ENCODE measurements at places on chromosomes 5 and 9.

DNA sequence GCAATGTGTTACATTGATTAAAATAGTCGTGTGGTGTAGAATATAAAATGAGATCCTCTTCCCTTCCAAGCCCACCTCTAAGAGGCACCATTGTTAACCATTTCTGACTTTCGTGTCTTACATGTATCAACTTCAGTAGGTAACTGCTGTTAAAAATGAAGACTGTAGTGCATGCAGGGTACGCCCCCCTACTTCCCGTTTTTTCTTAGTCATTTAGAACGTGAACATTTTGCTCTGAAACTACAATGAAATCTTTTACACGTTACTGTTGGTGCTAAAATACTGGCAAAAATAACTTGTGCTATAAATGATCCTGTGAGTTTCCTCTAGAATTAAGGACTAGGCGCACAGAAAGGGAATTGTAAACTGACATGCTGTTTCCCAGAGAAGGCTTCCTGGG is 41.5 kb downstream of the WNK2 start:
- no peak for DNase-seq

- DNase-seq, result no peak
Measured at GRCh38 chr5:175681045-175681967, 23.4 kb downstream of the HRH2 start.

- no peak for DNase-seq
Measured at GRCh38 chr9:13269589-13270452, 9.7 kb downstream of the MPDZ start.

- no peak for DNase-seq
Measured at GRCh38 chr5:135179308-135179980, 145.4 kb upstream of the PITX1 start.

- DNase-seq, result no peak
Measured at GRCh38 chr9:89457376-89457855, 40.5 kb downstream of the SEMA4D start.

GRCh38 chr5:173734716-173735115 is 118.3 kb upstream of the BOD1 start:
- no peak for DNase-seq

GRCh38 chr9:93357649-93358048 is 93.8 kb upstream of the FAM120A start:
- no peak for DNase-seq

DNA sequence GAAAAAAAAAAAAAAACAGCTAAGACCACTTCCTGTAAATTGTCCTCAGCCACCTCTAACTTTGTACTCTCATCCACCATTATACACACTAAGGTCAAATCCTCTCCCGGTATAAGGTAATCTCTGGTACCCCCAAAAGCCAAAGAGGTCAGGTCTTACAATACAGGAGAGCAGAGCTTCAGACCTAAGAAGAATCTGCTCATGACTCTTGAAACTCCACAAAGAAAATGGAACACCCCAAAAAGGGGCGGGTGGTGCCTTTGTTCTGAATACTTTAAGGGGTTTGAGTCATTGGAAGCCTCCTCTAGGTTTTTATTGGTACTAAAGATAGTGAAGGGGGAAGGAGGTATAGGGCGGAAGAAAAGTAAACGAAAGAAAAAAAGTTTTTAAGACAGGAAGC is 69.8 kb downstream of the COL15A1 start:
- DNase-seq, result no peak

DNA sequence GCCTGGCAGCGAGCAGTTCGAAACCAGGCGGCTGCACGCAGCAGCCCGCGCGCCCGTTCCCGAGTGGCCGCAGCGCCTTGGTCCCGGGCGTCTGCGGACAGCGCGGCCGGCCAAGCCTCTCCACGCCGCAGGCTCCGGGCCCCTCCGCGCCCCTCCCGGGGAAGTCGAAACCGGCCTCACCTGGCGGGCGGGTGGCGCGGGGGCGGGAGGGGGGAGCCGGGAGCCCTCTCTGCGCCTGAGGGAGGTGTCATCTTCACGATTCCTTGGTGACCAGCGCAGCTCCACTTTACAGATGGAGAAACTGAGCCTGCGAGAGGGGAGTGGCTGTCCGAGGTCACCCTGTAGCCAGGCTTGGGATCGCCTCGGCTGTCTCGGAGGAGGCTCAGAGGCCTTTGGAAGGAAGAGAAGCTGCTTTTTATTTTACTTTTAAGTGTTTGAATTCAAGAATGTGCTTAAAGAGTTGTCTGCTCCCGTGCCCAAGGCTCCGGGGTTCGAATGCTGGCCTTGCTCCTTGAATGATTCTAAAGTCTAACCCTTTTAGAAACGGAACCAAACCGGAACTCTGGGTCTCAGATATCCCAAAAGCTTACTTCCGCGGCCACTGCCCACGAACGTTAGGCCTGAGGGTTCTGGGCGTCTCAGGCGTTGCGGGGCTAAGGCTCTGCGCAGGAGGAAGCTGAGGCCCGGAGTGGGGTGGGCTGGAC is 662 bp downstream of the SUSD3 start:
- peak; percentile 28 for DNase-seq

- no peak for DNase-seq
Measured at GRCh38 chr5:37835380-37835973, 4.4 kb downstream of the GDNF start.

- DNase-seq, result no peak
Measured at GRCh38 chr9:100213730-100214477, 114.9 kb downstream of the INVS start.

DNA sequence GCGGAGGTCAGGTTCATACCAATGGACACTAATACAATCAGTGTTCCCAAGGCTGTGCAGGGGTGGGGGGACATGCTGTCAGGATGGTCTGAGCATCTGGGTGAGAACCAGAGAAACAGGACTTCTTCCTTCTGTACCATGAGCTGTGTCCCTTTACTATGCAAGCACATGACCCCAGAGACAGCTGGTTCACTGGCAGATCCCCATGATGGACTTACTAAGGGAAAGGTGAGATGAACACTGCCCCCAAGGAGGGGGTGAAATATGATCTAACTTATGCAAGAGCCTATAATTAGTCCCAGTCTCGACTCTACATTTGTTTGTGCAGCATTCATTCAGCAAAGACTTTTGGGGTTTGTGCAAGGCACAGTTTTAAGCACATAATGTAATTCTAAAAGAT is 91.4 kb downstream of the LIFR start:
- DNase-seq, result no peak

DNA sequence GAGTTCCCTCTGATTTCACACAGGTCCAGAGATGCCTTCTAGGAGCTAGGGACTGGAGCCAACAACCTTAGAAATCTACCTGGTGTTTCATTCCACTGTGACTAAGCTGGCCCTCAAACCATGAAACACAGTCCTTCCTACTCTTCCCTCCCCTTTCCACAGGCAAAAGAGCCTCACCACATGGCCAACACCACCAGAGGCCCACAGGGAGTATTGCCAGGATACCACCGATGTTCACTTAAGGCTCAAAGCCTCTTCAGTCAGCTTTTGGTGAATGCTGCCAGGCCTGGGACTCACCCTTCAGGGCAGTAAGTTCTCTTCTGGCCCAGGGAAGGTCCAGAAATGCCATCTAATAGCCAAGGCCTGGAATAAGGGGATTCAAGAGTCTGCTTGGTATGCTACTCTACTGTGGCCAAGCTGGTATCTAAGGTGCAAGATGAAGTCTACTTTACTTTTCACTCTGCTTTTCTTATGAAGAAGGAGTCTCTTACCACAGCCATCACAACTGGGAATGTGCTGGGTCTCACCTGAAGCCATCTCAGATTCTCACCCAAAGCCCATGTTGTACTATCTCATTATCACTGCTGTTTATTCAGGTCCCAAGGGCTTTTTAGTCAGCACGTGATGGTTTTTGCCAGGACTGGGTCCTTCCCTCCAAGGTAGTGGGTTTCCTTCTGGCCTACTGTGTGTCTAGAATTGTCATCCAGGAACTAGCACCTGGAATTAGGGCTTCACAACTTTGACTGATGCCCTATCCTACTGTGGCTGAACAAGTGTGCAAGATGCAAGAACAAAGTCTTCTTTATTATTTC is 1018.4 kb downstream of the TAF11L14 start:
- DNase-seq, result no peak

DNA sequence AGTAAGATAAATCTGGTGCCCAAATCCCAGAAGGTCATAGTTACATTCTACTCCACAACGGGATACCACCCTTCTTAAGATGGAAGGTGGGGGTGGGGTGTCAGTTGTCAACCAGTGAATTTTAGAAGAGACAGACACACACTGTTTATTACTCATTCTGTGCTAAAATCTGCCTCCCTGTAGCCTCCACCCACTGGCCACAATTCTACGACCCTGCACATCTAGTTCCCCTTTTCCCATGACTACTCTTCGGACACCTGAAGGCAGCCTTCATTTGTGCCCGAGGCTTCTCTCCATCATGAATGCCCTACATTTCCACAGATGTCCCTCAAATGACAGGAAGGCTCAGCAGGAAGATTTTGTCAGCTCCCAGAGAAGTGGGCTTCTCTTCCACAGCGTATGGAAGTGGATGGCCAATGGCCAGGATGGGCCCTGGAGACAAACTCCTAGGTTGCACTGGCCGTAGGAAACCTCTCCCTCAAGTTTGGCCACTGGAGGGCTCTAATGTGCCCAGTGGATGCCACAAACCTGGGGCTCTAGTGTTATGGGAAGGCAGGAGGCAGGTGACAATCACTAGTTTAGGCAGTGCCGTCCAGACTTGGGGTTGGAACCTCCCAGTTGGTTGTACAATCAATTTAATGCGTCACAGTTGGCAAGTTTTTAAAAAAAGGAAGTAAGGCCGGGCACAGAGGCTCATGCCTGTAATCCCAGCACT is 46.6 kb downstream of the PTPN3 start:
- DNase-seq, result no peak

- no peak for DNase-seq
Measured at GRCh38 chr9:2477755-2478154, 143.8 kb upstream of the VLDLR start.

DNA sequence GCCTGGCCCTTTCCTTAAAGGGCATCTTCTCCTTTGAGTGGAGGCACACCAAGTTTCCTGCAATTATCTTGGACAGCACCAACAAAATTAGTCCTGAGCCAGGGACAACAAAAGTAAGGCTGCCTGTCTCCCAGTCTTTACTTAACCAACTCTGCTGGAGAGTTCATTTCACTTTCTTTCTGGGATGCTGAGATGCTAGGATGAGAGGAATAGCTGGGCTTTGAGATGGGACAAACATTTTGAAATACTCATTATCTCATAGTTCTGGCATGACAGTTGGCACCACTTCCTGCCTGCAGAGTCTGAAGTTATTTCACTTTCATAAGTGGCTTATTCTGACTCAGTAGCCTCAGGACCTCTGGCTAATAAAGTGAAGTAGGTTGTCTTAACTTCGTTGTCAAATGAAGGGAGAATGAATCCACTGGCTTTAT is 157.0 kb downstream of the C9orf152 start:
- no peak for DNase-seq

GRCh38 chr9:137739371-137740309 is 120.8 kb downstream of the EHMT1 start:
- no peak for DNase-seq

DNA sequence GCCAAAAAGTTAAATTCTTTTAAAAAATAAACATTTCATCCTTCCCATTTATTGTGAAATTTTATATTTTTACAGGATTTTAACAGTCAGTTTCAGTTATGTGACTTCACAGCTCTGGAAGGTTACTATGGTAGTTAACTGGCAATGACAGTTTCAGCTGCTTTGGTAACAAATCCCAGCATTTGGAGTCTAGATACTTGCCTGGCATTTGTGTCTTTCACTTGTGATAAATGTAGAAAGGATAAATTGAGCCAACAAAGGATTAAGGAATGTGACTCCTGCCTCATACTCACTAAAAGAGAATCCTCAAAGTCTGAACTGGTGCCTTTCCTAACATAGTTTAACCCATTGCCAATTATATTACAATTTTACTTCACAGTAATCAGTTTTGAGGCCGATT is 315.5 kb downstream of the FER start:
- DNase-seq, result no peak

- no peak for DNase-seq
Measured at GRCh38 chr9:99085949-99086948, 18.7 kb upstream of the TGFBR1 start.

DNA sequence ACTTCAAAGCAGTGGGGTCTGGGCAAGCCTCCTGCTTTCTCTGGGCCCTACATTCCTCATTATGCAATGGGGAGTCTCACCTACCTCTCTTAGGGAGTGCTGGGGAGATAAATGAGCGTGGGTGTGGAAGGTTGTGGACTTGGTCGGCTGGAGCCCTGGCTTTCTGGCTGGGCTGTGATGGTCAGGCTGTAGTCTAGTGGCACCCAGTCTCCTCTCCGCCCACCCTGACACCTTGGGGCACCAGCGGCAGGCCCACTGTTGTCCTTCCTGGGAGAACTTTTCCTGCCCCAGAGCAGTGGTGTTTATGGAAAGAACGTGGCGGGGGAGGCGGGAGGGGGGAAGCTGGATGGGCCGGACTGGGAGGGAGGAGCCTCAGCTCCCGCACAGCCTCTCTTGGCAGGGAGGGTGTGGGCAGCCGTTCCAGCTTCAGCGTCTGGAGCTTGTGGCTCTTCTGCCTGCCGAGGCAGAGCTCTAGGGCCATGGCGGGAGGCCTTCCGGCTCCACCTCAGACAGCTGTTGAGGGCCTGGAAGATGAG is 4.1 kb downstream of the PTGS1 start:
- DNase-seq, result no peak

DNA sequence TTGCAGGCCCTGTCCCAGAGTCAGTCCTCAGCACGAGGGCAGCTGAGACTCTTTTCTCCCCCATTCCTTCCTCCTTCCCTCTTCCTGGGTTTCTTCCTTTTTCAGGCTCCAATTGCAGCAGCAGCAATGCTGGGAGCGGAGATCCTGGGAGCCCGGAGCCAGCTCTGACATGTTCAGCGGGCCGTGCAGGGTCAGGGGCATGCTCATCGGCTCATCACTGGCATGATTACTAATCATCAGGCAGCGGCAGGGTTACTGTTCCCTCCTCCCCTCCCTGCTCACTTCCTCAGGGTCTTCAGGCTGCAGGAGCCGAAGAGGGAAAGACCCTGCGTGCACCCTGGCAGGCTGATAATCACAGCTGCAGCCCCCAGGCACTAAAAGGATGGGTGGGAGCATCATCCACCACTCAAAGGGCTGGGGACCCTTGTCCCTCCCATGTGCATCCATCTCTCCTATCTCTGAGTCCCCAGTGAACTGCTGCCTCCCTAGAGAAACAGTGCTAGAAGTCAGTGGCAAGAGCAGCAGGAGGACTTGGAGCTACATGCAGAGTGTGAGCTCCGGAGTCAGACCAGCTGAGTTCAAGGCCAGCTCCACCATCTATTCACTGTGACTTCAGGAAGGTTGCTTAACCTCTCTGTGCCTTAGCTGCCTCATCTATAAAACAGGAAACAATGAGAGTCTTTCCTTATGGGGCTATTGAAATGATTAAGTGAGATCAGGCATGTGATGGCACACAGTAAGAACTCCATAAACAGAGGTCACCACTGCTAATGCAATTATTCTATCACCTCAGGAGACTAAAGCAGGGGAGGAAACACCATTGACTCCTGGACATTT is 7.8 kb upstream of the KCNIP1 start:
- DNase-seq, result no peak

- no peak for DNase-seq
Measured at GRCh38 chr5:59418808-59419207, 474.7 kb downstream of the PDE4D start.

Data from stimulated activated naive CD4-positive, alpha-beta T cell treated with Interleukin-2 at 50 U/mL for 16 hours (primary cell).